Femur (tissue), 1 donor: ENCODE measurements at places on chromosomes 3 and 15.

- no peak for DNase-seq
Measured at GRCh38 chr3:189841473-189842205, 210.4 kb downstream of the TP63 start.

DNA sequence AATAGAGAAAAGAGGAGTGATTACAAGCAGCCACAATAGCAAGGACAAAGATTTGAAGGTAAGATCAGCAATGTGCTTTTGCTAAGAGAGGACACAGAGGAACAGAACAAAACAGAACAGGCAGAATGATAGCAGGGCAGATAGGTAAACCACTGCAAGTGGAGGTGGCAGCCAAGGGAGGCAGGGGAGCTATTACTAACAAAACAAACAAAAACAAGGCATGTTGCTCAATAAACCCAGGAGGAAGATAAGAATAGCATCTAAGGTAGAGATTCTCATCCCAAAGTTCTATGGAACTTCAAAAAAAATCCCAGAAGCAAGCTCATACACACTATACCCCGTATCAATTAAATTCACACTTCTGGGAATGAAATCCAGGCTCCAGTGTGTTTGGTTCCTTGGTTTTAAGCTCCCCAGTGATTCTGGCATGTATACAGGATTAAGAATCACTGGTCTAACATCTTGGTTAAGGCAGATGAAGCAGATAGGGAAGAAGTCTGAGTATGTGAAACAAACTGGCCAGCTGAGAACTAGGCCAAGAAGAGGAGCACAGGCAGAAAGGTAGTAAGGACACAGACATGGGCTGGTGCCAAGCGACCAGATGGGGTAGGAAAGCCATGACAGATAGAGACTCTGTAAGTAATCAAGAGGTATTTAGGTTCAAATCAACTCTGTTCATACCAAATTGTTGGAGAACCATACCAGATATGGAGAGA lies 189.2 kb downstream of the DTWD1 start:
- DNase-seq: no peak

- no peak for DNase-seq
Measured at GRCh38 chr15:40061212-40061901, 22.4 kb upstream of the SRP14 start.

DNA sequence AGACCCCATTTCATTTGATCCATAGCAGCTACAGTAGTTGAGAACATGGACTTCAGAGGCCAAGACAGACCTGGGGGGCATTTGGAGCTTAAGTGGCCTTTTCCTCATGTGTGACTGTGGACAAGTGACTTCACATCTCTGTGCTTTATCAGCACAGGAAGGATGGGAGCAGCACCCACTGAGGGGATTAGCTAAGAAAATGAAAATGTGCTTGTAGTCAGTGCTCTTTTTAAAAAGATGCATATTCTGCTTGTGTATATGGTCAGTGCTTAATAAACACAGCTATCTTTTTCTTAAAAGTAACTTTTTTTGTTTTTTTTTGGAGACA lies 34.5 kb downstream of the SLC6A6 start:
- no peak for DNase-seq

DNA sequence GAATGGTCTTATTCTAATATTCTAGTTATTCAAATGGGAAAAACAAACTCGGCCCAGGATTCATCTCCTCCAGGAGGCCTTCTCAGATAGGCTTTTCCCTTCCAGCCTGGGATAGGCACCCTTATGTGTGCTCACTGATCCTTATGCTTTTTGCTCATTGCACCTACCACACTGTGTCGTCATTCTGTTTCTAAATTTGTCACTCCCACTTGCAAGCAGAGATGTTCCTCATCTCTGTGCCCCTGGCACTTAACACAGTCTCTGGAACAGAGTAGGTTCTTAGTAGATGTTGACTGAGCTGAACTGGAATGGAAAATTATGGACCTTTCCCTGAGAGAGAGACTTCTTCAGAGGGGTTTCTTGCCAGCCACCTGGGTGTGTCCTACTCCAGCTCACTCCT lies 18.7 kb upstream of the SPG11 start:
- DNase-seq: no peak

DNA sequence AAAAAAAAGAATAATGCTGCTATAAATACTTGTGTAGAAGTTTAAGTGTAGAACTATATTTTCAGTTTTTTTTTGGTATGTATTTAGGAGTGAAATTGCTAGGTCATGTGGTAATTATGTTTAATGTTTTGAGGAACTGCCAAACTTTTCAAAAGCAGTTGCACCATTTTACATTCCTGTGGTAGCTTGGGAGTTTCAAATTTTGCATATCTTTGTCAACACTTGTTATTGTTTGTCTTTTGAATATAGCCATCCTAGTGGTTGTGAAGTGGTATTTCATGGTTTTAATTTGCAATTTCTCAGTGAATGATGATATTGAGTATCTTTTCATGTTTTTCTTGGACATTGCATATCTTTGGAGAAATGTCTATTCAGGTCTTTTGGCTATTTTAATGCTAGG lies 30.4 kb downstream of the SKIL start:
- DNase-seq: no peak

DNA sequence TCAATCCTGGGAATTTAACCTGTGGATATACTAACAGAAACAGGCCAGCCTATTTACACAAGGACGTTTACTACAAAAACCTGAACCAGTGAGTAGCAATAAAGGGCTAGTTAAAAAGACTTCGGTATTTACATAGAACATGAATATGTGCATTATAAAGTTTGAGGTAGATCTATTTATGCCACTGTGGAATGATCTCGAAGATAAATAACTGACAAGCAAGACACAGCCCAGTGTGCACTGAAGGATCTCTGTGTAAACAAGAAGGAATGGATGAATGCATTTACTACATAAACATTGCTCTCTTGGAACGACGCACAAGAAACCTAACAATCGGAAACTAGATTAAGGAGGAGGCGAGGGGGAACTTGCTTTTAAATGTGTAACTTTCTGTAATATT lies 132.0 kb upstream of the NSMCE3 start:
- no peak for DNase-seq

GRCh38 chr15:58513726-58514336 lies 82.0 kb downstream of the LIPC start:
- no peak for DNase-seq

DNA sequence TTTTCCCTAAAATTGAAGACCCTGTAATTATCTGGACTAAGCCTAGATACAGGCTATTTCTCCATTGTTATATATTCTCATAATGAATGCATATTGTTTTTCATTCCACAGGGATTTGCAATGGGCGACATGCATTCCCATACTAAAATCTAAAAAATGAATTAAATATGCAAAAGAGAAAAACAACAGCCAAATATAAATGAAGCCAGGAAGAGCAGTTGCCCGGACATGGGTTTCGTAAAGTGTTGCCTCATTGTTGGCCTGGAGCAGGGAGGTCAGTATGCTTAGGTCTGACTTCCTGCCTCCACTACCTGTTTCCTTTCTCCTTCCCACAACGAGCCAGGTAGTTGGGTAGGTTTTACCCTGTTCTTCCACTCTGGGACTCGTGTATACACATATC lies 27.1 kb upstream of the SLCO3A1 start:
- no peak for DNase-seq

DNA sequence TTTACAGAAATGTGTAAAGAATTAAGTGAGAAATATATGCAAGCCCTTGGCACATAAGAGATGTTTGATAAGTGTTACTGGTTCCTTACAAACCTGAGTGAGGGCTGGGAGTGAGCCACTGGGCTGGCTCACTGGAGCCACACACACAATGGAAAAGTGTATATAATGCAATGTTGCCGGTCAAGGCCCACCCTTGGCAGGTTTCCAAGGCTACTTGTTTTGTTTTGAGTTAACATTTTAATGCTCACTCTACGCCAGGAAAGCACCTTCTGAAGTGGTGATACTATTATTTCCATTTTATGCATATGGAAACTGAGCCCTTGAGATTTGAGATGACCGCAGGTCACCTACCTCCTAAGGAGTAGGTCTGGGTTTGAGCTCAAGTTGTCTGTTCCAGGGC lies 71.8 kb upstream of the FHIT start:
- no peak for DNase-seq

- no peak for DNase-seq
Measured at GRCh38 chr3:140131895-140132294, 196.9 kb downstream of the CLSTN2 start.

GRCh38 chr3:117751651-117752050 lies 1042.1 kb downstream of the TUSC7 start:
- DNase-seq: no peak

GRCh38 chr3:102136183-102136582 lies 286.9 kb downstream of the NFKBIZ start:
- no peak for DNase-seq

DNA sequence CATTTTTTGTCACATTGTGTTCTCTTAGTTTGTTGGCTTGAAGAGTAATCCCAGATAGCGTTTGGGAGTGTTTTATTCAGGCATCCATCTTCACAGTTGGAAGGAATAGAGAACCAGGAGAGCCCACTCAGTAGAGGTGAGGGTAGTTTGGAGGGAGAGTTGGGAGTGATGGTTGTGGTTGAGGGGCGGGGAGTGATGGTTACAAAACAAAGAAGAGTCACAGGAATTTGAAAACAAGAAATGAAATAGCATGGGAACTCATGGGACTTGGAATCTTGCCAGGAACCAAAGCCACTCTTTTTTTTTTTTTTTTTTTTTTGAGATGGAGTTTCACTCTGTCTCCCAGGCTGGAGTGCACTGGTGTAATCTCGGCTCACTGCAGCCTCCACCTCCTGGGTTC lies 36.3 kb downstream of the DUT start:
- DNase-seq: no peak

DNA sequence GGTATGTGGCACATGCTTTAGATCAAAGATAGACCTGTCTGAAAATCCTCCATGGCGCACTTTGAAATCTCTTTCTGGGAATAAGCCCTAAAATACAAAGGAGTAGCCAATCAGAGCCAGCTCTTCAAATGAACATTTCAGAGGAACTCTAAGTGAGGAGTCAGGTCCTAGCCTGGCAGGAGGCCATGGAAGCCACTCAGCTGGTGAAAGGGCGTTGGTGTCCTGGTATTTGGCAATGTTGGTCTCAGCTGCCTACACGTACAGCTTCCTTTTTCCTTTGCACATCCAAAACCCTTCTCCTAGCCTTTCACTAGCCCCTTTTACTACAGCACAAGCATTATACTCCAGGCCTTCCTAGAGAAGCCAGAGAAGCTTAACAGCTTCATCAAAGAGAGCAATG lies 5.5 kb downstream of the WDR73 start:
- DNase-seq: no peak

- DNase-seq: no peak
Measured at GRCh38 chr3:131868203-131868602, 166.6 kb downstream of the CPNE4 start.

DNA sequence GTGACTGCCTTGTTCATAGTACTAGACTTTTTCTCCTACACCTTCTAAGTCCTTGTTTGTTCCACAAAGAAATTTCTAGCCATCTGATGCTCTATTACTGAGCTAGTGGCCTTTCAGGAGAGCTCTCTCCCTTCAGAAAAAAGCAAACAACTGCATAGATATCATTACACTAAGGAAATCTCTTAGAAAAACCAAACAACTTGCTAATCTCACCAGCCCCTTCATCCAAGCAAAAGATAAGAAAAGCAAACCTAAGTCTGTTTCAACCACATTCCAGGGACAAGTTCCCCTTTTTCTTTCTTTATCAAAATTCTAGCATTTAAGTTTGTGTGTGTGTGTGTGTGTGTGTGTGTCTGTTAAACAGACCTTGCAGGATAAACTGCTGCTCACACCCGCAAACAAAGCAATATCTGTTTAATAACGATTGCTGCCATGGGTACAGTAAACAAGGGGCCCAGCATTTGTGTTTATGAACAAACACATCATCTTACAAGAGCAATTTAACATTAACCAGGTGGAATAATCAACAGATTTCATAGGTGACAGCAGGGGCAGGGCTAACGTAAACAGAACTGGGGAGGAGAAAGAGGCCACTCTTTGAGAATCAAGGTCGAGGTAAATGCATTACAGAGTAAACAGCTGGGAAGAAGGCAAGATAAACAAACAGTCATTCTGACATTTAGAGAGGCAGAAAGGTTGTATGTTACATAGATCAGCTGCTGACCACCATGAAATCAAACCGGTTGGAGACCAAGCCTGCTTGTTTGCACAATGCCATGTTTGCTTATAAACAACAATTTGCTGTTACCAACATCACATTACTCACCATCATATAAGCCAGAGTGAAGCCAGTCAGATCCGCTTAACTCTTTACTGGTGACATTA lies 375.1 kb downstream of the FOXP1 start:
- no peak for DNase-seq

- no peak for DNase-seq
Measured at GRCh38 chr15:38526158-38526557, 38.5 kb downstream of the RASGRP1 start.

GRCh38 chr15:94141802-94142201 lies 89.6 kb upstream of the MCTP2 start:
- DNase-seq: no peak

GRCh38 chr3:74845081-74845480 lies 230.6 kb upstream of the CNTN3 start:
- no peak for DNase-seq

- DNase-seq: no peak
Measured at GRCh38 chr3:149634072-149634471, 23.8 kb downstream of the WWTR1 start.

- DNase-seq: no peak
Measured at GRCh38 chr15:75830910-75831805, 12.1 kb upstream of the UBE2Q2 start.

DNA sequence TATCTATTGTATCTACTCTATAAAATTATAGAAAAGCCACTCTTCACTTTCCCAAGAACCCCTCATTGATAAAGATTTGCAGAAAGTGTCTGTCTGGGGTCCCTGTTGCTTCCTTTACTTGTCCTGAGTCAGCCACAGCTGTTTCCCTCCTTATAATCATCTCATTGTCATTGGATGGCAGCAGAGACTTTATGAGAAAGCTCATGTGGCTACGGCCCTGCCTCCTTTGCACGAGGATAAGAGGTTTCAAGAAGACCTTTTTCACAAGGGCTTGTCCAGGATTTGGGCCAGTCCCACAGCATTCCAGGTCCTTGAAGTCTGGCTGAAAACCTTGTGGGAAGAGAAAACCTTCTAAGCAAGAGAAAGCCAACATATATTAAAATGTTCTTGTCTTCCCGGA lies 41.9 kb upstream of the THBS1 start:
- DNase-seq: no peak

- DNase-seq: no peak
Measured at GRCh38 chr3:41328926-41329325, 129.6 kb downstream of the CTNNB1 start.

- no peak for DNase-seq
Measured at GRCh38 chr3:168087539-168087938, 8.2 kb downstream of the GOLIM4 start.
